Activated naive CD4-positive, alpha-beta T cell treated with anti-CD3 and anti-CD28 coated beads, Interleukin-2, amount 50 U/mL, for 72 hours (primary cell): ENCODE measurements at places on chromosomes 12 and 14. TPM values are rescaled to one million over a fixed set of nuclear protein-coding genes. Genes with fewer than 3 reads are reported as not detected.

- DNase-seq: no peak
Observed at GRCh38 chr12:131437706-131438492, 273.0 kb upstream of the SFSWAP start.

GRCh38 chr12:101940400-101940950, 63.1 kb downstream of the DRAM1 start:
- no peak for DNase-seq

DNA sequence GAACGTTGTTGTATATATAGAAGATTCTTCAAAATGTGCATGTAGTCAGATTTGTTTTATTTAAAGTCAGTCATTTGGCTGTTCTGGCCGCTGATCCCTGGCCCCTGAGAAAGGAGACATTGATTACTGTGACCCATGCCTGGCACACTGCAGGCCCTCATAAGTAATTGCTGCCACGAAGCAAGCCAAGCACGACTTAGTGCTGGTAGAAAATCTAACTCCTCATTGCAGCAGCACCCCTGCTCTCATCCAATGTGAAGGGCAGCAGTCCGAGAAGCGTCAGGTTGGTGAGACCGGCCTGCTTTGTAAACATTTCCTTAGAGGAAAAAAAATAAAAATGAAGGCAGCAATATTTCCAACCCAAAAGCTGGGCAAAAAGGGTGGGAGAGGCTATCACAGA, 22.8 kb upstream of the TMTC2 start:
- DNase-seq: no peak

GRCh38 chr14:23564181-23564812, 3.3 kb downstream of the AP1G2 start:
- no peak for DNase-seq

GRCh38 chr12:11743423-11744409, 94.2 kb downstream of the ETV6 start:
- no peak for DNase-seq

Gene GPR84
- 4.1 TPM for total RNA-seq

Gene CISTR
- total RNA-seq: not detected

GRCh38 chr14:65750906-65751305, 338.4 kb downstream of the FUT8 start:
- DNase-seq: no peak

- DNase-seq: no peak
Observed at GRCh38 chr12:128795530-128796361, 28.0 kb downstream of the SLC15A4 start.

DNA sequence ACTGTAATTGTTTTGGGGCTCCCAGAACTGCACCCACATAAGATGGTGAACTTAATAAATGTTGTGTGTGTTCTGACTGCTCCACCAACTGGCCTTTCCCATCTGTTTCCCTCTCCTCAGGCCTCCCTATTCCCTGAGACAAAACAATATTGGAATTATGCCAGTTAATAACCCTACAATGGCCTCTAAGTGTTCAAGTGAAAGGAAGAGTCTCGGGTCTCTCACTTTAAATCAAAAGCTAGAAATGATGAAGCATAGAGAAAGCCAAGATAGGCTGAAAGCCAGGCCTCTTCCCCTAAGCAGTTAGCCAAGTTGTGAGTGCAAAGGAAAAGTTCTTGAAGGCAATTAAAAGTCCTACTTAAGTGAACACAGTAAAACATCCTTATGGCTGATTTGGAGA, 13.4 kb downstream of the ACOT6 start:
- no peak for DNase-seq

Gene POU6F1
- total RNA-seq: 7.3 TPM

Gene TEX22
- 2.0 TPM for total RNA-seq

Gene NTF3
- not detected for total RNA-seq

- no peak for DNase-seq
Observed at GRCh38 chr12:84492351-84492883, 420.2 kb downstream of the SLC6A15 start.

DNA sequence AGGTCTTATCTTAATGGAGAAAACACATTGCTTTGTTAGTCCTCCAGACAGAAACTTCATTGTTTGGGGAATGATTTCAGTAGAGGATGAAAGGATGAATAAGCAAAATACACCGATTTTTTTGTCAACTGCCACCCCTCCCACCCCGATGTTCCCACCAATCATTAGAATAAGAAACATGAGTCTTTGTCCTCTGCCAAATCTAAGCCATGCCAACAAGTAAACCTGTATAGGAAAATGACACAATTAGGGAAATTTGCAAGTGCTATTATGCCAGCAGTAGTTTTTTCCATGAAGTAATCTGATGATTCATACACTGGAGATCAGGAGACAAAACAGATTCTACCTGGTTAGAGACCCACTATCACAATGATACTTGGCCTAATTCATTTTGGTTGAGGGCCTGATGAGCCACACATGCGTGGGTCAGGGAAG, 35.9 kb downstream of the FLRT2 start:
- no peak for DNase-seq

DNA sequence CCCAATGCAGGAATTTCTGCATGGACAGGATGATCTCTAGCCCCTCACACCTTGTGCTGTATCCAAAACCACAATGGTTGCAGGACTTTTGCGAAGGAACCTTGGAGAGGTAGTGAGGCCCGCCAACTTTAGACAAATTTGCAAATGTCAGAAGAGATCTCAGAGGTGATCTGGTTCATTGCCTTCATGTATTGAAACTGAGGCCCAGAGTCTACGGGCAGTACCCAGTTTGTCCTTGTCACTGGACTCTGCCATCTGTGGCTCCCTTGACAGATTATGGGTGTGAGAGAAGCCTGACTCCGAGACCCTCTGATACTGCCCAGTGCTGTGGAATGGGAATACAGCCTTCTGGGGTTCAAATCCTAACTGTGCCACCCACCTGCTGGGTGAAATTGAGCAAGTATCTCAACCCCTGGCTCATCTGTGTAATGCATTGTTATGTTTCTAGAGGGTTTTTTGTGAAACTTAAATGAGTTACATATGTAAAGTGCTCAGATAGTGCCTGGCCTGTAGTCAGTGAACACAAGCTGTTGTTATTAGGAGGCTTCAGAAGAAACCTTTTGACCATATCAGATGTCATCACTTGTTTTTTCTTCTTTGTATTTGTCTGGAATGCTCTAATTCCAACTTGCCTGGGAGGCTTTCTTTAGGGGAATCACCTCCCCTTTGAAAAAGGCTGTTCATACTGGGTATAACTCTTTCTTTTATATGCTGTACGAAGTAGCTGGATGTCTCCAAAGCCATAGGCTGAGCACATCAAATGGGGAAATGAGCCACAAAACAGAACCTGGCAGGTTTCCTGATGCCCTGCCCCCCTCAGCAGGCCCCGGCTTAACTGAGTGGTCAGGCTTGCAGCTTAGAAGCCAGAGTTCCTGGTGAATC, 71.4 kb upstream of the SRSF5 start:
- DNase-seq: no peak

Gene WNT5B
- total RNA-seq: 0.18 TPM

DNA sequence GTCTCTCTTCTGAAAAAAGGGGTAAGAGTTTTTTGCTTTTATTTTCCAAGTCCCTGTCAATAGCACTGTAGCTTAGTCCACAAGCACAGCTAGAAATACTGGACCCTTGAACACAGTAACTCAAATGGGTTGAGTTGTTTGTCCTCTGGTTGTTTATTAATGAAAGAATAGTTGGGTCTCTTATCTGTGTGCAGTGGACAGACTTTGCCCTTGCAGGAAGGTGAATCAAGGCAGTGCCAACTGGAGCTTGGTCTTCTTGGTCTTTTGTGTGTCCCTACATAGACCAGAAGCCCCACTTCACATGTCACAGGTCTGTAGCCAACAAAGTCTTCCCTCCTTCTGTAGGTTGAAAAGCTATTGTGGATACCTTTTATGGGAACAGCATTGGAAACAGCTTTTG, 322.0 kb downstream of the AACS start:
- DNase-seq: no peak

DNA sequence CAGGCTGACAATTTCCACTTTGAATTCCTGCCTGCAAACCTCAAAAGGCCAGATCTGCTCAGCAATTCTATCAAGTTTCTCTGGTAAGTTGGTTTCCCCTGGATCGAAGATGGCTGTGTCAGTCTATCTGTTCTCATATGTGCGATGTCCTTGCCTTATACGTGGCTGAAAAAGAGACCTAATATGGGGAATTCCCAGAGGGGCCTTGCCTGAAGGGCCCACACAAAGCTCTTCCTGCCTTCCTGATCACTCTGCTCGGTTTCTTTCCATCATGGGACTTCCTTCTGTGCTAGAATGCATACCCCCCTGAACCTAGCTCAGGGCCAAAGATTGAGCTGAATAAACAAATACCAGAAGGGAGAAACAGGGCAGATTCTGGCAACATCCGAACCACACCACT, 13.2 kb downstream of the TCL1B start:
- DNase-seq: no peak

DNA sequence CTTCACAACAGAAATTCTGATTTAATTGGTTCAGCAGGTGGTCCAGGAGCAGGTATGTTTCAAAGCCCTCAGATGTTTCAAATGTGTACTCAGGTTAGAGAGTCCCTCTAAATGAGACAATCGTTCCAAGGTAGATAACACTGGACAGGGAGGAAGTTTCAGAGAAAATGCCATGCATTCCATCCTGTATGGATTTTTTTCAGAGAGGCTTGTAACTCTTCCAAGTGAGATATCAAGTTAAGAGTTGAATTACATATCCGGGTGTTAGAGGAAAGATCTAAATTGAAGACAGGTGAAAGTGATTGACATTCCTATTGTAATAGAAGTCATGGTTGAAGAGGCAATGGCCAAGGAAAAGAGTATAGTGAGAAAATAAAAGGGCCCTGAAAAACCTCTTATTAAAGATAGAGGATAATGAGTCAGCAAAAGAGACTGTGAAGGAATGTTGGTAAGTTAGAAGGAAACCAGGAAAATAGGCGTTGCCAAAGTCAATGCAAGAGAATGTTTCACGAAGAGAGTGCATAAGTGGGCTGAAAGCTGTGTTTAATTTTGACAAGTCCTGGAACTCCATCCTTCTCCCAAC, 105.8 kb downstream of the BMP4 start:
- no peak for DNase-seq

Gene LAG3
- total RNA-seq: 117 TPM

DNA sequence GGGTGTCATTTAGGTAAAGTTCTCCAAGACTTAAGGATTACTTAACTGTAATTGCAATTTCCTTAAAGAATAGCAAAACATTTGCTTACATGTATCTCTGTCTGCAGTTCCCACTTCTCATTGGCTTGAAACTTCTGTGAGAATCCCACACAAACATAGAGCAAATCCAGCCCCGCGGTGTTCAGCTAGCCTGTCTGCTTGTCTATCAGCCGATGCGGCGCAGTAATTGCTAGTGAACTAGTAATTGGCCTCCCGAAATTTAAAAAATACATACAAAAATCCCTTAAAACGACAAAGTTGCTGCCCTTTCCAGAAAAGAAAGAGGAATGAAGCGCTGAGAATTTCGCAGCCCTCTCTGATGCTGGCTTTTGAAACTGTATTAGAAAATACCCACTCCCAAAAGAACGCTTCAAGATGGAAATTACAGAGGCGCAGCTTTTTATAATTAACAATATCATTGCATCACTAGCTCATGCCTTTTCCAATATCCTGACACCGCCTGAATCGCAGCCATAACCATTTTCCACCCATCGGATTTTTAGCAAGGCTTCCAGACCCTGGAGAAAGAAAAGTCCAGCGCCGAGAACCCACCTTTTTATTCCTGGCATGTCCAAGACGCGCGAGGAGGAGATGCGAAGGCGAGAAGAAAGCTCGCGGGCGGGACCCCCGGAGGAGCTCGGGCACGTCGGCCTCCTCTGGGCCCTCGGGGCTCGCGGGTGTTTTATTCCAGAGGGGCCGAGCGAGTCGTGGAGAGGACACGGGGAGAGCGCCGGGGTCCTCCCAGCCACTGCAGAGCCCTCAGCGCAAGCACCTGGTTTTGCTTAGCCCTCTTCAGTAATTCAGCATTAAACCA, 646 bp downstream of the FBLN5 start:
- no peak for DNase-seq

- DNase-seq: no peak
Observed at GRCh38 chr12:53982648-53983567, 2.0 kb upstream of the HOXC10 start.

Gene KDM2B
- 28.9 TPM for total RNA-seq

- DNase-seq: no peak
Observed at GRCh38 chr14:65854215-65854614, 441.7 kb downstream of the FUT8 start.

Gene MON2
- 39.7 TPM for total RNA-seq

DNA sequence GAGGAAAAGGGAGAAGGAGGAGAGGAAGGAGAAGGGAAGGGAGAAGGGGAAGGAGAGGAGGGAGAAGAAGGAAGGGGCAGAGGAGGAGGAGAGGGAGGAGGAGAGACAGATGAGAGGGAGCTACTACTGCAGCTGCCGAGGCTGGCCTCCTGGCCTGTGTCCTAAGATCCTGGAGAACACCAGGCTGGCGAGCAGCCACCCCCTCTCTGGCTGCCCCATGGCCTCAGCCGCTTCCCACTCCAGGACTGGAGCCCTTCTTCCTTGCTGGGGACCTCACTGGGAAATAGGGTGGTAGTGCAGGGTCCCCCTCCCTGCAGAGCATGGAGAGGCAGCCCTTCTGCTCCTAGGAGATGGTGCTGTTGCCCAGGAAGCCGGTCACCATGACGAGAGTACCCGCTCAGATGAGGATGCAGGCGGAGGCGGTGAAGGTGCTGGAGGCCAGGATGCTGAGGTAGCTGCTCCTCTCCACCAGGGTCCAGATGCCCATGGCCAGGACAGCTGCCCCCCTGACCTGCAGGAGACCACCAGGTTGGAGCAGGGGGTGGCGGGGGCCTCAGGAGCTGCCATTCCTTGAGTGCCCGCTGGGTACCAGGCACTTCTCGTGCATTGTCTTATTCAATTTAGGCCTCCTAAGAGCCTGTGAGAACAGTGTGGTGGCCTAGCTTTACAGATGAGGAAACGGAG, 167.9 kb upstream of the PRMT8 start:
- no peak for DNase-seq

DNA sequence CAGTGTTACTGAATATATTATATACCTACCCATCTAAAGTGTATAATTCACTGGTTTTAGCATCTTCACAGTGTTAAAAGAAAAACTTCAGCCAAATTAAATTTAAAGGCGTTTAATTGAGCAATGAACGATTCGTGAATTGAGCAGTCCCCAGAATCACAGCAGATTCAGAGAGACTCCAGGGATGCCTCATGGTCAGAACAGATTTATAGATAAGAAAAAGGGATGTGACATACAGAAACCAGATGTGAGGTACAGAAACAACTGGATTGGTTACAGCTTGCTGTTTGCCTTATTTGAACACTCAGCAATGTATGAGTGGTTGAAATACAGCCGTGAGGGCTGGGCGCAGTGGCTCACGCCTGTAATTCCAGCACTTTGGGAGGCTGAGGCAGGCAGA, 84.6 kb downstream of the WNK1 start:
- DNase-seq: no peak

Gene LTBR
- total RNA-seq: 2.0 TPM

Gene SLC7A8
- 1.2 TPM for total RNA-seq

DNA sequence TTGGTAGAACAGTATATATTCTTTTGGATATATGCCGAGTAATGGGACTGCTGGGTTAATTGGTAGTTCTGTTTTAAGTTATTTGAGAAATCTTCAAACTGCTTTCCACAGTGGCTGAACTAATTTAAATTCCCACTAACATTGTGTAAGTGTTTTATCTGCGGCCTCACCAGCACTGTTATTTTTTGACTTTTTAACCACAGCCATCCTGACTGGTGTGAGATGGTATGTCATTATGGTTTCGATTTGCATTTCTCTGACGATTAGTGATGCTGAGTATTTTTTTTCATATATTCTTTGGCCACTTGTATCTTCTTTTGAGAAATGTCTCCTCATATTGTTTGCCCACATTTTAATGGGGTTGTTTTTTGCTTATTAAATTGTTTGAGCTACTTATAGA, 357.4 kb downstream of the C12orf50 start:
- no peak for DNase-seq

- no peak for DNase-seq
Observed at GRCh38 chr12:81128930-81129554, 51.2 kb downstream of the ACSS3 start.

Gene VSIG10
- 6.3 TPM for total RNA-seq
